Activated naive CD4-positive, alpha-beta T cell treated with anti-CD3 and anti-CD28 coated beads, Interleukin-2, amount 50 U/mL, for 16 hours (primary cell): ENCODE measurements at places on chromosomes 1 and 21.
A peak's percentile ranks its signal among the peaks of the same experiment; 100 is the strongest.

DNA sequence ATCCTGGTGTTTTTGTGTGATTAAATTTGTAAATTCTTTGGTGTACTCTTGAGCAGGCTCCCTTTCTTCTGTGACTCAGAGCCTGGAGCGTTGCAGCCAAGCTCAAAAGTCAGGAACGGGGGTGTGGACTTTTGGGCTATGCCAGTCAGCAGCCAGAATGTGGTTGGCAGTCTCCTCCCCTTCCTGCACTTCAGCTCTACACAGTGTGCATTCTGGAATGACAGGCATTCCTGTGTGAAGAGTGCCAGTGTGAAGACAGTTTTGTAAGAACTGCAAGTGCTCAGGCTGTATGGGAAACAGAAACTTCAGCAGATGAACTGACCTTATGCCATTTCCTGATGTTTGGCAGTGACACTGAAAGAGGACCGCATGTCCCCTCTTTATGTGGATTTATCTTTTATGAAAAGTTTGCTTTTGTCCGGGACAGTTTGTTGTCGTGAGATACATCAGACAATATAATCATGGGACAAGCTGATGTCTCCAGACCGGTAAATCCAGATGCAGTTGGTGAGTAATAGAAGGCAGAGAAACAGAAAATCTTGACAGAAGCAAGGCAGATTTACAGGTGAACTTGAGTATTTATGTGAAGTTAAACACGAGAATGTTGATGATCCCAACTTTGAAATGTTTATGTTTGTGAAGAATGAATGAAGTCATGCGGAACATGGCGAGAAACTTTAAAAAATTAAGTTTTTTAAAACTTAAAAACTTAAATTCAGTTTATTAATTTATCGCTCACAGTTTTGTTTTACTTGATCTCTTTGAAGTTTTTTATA, 67.7 kb upstream of the RCC1 start:
- DNase-seq, result no peak

- DNase-seq, result no peak
Measured at GRCh38 chr1:216778737-216779136, 55.5 kb upstream of the ESRRG start.

DNA sequence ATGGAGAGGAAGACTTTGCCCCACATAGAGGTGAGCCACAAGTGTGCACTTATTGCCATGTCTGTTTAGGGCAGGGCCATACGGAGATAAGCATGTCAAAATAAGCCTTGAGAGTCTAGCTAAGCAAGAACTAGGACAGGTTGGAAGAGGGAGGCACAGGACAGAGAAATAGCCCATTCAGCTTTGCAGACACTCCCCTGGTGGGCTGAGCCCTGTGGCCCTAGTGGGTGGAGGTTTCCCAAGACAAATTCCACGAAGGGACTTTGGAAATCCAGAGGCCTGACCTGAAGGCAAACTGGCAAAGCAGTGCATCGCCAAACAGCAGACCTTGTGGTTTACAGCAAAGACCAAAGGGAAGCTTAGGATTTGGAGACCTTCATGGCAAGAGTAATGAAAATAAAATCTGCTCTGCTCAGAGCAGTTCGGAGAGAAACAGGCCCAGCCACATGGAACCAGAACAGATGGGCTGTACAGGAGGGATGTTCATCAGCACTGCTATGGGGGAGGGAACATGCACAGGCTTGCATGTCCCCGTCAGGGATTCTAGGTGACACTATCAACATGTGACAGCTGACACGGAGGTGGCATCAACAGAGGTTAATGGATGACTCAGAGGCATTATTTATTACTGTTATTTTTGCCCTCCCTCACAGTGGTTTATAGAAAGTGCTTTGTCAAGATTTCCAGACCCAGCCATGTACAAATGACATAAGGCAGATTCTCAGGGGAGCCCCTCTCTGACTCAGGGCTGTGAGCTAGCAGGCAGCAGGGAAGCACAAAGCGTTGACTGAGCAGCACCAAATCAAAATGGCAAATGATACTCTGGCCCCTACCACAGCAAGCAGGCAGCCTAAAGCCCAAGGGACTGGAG, 90.1 kb upstream of the IRF2BP2 start:
- DNase-seq, result peak; percentile 28

DNA sequence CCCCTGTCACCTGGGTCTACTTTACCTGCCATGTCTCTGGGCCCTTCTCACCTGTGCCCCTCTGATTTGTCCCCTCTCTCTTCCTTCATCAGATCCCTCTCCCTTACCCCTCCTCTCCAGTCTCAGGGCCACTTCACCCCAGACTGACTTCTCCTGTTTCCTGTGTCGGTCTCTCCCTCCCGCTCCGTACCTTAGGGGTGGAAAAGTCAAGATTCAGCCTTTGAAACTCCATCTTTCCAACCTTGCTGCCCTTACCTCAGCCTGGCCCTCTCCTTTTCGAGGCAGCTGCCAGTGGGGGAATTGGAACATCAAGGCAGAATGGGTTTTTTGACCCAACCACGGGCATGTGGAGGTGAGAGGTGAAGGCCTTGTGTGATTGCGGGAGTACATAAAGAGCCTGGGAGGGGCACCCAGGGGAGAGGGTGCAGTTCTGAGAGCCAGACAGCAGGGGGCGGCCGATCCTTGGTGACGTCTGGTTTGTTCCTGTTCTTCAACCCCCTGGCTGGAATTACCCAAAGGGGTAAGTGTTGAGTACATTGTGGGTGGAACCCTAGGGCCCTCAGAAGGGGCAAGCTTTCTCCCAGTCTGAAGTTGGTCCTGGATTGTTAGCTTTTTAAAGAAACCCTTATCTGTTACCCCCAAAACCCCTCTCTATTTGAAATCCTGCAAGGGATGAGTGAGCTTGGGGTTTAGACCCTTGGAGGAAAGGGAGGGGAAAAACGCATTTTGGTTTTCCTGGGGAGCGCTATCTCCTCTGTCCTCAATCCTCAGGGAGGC, 12.3 kb upstream of the DMBX1 start:
- DNase-seq, result peak; percentile 74

DNA sequence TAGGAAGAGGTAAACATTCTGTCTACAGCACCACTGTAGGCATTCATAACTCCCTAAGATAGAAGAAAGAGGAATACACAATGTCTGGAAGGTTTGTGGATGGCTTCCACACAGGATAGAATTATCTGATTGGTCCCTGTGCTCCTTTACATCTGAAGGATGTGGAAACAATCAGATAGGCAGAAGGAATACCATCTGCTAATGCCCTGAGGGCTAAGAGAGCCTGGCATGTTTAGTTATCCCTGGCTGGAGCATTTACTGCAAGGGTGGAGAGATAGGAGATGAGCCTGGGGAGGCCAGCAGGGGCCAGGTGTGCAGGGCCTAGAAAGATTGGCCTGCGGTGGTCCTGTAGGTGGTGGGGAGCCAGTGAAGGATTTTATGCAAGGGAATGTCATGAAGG, 8.6 kb upstream of the ACBD3 start:
- DNase-seq, result no peak

GRCh38 chr1:12614402-12615158, 3.4 kb downstream of the DHRS3 start:
- DNase-seq, result no peak

DNA sequence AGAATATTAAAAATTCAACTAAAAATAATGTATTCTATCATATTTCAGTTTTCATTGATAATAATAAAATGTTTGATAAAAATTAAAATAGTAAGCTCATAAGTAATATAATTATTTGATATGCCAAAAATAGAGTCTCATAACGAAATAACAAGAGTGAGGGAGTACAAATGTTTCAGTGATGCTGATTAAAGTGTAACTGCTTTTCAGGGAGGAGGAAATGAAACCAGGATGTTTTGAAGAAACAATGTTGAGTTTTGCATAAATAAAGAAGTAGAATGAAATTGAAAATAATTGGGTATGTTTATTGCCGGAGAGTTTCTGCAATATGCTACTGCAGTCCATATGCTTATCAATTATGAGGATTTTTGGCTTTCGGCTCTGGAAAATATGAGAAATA, 1159.8 kb upstream of the ADGRL2 start:
- no peak for DNase-seq

GRCh38 chr1:37741130-37741529, 23.8 kb downstream of the EPHA10 start:
- DNase-seq, result no peak

DNA sequence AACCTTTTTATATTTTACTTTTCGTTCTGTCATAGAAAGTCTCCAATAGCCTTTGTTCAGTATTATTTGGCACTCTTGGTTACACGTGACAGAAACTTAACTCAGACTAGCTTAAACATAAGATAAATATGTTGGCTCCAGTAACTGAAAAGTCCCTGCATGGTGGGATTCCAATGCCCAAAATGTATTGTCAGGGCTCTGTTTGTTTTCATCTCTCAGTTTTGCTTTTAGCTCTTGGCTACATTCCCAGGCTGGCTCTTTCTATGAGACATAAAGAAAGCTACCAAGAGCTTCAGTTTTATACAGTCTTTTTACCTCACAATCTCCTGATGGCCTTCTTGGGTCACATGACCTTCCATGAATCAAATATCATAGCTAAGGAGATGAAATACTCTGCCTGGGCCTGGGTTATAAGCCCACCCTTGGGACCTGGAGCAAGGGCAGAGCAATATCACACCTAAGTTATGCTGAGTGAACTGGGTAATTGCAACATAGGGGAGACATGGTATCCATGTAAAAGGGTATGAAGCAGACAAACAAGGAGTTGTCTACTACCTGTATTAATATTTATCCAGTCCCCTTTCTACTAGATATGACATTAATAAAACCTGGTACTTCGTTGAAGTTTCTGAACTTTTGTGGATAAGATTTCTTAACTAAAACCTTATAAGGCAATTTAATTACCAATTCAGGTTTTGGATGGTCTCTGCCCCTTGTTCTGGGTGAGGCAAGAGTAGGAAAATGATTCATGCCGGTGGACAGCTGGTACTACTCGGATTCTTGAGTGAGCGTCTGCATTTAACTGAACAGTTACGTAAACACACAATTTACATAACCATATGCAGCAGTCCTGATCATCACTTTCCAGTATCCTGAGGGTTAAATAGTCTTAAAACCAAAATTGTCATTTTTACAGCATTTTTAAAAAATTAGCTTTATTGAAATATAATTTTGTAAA, 442.3 kb downstream of the GPATCH2 start:
- no peak for DNase-seq
